RWPE1 (cell line): ENCODE measurements at places on chromosomes 6 and 20.

DNA sequence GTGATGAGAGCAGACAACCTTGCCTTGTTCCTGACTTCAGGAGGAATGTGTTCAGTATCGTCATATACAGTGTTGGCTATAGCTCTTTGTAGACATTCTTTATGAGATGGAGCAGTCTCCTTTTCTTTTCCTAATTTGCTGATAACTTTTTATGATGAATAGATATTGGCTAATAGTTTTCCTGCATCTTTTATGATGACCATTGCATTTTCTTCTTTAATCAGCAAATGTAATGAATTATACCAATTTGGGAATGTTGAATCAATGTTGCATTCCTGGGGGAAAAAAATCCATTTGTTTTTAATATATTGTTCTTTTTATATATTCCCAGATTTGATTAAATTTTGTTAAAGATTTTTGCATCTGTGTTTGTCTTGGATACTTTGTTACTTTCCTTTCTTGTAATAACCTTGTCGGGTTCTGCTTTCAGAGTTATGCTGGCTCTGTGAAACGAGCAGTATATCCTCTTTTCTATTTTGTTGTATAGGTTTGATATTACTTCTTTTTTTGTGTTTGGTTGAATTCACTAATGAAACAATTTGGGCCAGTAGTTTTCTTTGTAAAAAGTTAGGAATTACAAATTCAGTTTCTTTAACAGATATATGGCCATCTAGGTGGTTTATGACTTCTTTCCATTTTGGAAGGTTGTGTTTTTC is 23.9 kb downstream of the KDM1B start:
- DNase-seq, result no peak

DNA sequence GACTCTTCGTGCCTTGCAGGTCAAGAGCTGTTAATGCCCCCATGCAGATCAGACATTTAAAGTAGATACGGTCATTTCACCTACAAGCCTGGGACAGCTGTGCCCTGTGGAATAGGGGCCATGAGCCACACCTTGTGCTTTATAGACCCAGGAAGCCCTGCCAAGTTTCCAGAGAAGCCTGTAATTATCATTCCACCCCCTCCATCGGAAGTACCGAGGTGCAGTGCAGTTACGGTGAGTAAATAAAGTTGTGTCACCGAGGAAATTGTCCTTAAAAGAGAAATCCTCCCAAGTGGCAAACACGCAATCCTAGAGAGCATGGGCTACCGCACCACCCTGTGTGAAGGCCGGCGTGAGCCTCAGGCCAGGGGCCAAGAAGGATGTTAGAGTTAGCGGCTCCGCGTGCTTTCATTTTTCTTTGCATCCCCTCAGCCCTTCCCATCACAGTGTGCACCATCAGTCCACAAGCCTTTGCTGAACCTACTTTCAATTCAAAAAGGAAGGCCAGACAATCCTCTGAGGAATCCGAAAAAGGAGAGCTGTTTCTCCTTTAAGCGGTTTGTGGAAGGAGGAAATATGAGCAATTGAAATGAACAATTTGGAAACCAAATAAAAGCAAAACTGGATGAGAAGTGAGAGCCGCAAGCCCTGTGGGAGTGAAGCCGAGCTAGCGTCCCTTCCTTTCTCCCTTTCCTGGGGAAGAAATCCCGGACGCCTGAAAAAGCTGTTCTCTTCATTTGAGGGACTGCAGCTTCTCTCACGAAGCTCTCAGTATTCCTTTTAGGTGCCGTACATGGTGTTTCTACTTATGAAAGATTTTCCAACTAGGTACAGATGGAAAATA is 183.3 kb upstream of the PDE10A start:
- no peak for DNase-seq

DNA sequence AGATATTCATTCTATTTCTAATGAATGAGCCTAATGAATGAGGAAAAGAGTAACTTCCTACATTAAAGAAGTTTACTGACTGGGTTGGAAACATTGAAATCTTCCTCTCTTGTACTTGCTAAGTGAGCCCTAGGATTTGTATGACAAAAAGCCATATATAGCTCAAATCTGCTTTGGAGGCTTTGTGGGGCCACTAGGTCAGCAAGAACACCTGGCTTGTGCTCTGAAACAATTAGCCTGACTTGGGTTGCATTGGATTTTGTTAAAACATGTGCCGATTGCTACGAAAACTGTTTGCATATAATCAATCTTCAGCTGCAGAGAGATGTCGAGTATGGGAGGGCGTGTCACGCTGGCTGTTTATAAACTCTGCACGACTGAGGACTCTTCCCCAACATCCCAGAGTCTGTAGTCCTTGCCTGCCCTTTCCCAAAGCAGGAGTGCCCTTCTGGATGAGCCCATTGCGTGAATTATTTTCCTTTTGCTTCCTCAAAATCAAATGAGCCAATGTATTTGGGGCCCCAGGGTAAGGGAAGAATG is 684.8 kb downstream of the DHX35 start:
- DNase-seq, result no peak

DNA sequence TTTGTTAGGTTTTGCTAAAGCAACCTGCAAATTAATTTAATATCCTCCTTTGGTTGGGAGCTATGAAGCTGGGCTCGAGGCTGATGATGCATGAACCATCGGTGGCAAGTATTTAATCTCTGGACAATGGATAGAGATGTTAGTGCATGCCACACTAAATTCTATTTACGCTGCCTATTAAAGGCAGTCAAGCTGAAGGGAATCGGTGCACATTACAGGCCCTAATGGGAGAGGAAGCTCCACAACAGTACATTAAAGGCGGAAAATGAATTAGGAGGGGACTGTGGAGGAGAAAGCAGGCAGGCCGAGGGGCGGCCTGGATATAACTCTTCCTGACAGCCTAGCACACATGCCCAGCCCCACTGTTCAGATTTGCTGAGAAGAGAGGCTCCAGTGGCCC is 132.4 kb upstream of the MAFB start:
- DNase-seq, result no peak

DNA sequence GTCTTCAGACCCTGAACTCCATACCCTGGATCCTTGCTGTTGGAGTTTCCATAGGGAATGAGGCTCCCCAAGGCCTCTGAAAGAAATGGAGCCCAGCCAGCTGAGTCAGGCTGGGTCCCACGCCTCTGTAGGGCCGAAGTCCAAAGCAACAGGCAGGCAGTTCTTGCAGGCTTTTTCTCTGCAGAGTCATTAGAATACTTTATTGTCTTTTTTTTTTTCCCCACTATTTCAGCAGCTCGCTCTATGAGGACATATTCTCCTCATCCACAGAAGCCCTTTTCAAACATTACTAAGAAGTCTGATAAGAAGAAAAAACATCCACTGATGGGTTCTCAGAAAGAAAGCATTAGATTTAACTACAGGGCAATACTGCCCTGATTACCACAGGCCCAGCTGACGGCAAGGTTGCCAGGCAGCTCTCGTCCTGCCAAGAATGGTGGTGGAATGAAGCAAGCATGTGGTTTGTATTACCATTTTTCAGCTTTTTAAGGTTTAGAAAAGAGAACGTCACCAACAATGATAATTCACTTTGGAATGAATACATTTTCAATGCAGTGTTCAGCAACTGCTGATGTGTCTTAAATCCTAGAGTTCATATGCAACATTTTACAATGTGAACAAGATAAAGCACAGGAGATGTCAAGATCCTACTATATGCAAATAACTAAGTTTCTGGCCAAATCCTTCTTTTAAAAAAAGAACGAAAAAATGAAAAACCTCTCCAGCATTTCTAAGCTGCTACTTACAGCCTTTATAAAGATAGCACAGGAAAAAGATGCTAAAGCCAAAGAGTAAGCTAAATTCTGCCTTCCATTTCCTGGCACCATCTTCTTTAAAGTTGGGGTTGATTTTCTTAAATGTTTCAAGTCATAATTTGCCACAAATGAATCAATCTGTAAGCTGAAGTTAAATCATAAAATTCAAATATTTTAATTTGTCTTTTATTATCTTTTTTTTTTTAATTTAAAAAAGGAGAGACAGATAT is 223.6 kb upstream of the CITED2 start:
- peak; percentile 45 for DNase-seq

DNA sequence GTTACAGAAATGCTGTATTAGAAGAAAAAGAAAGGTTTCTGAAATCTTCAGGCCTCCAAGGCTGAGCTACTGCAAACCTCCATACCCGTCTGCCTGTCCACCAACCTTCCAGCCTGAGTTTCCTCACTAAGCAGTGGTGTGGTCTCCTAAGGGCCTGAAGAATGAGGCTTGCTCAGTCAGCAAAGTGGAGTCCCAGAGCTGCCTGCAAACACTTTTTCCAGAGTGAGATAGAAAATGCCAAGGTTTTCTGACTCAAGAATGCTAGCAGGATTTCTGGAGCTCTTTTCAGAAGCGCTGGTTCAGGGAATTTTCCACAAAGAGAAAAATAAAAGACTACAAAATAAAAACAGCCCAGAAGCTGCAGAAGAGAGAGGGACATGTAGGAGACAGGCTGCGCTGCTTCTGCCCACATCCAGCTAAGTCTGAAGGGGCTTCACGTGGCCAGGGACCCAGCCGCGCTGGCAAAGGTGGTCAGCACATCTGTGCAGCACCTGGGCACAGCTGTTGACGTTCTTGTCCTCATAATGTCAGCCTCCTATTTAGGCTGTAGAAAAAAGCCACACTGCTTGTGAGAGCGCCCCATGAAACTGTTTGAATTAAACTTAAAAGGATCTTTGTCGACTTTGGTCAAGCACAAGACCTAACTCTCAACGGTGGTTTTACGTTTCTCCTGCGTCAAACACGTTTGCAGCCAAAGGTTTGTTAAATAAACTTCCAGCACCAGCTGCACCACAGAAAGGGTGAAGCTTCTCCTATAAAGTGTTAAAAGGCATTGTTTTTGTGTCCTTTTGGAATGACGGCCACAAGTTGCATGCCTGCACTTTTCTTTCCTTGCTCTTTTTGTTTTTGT is 209.0 kb downstream of the THBS2 start:
- DNase-seq, result no peak

- DNase-seq, result no peak
Measured at GRCh38 chr6:125584468-125584939, 164.9 kb upstream of the HEY2 start.

- no peak for DNase-seq
Measured at GRCh38 chr20:19549896-19550295, 208.2 kb upstream of the RIN2 start.

DNA sequence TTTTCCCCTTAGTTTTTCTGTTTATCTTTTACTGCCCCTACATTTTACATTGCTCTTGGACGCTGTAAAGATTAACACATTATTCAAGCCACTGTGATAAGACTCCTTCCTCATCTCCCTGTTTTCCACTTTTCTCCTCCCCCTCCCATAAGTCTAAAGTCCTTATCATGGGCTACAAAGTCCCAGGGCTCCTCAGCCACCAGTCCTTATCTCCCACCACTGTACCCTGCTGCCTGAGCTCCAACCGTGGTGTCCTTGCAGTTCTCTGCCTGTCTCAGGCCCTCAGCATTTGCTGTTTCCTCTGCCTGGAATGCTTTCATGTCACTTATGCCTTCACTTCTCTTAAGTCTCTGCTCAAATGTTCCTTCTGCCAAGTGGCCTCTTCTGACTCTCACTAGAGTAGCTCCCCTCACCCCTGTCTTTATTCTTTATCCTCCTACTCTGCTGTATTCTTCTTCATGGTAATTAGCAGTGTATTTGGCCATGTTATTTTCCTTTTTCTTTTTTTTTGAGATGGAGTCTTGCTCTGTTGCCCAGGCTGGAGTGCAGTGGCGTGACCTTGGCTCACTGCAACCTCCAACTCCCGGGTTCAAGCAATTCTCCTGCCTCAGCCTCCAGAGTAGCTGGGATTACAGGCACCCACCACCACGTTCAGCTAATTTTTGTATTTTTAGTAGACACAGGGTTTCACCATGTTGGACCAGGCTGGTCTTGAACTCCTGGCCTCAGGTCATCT is 10.8 kb upstream of the LATS1 start:
- no peak for DNase-seq

GRCh38 chr6:39470506-39470905 is 148.0 kb upstream of the KCNK16 start:
- no peak for DNase-seq
